ENCODE measurements at places on chromosomes 6 and 20.

- DNase-seq = no peak
Measured at GRCh38 chr20:62692176-62692575, 16.5 kb upstream of the NTSR1 start.

GRCh38 chr20:41234546-41234945 is 83.0 kb downstream of the ZHX3 start:
- no peak for DNase-seq

- no peak for DNase-seq
Measured at GRCh38 chr6:3176562-3177355, 19.4 kb upstream of the TUBB2A start.

GRCh38 chr20:15692570-15692969 is 880.7 kb downstream of the KIF16B start:
- no peak for DNase-seq

DNA sequence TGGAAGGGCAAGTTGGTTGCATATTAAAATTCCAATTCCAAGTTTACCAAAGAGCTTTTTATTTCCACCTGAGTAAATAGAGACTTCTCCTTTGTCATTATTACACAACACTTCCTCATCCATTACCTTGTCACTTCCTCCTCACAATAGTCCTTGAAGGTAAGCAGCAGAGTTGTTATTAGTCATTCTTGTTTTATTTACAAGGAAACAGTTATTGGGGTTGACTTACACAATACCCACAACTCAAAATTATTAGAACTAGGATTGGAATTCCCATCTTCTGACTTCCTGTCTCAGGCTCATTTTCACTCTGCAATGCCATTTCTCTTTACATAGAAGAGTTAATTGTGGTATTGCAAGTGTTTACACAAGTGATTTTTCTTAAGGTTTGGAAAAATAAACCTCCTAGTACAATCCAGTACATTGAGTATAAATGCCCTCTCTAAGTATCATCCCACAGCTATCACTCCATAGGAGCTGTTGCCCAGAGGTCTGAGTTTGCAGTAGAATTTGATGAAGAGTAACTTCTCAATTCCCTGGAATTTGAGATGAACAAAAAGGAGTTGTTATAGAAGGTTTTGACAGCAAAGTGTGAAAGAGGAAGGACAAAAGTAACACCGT is 28.9 kb upstream of the MTRF1L start:
- no peak for DNase-seq

- DNase-seq = peak; percentile 31
Measured at GRCh38 chr6:27757307-27757706, 154.9 kb downstream of the OR2B2 start.

GRCh38 chr6:7728855-7729590 is 3.1 kb downstream of the BMP6 start:
- no peak for DNase-seq

GRCh38 chr6:84773133-84773430 is 8.7 kb upstream of the TBX18 start:
- DNase-seq = no peak

DNA sequence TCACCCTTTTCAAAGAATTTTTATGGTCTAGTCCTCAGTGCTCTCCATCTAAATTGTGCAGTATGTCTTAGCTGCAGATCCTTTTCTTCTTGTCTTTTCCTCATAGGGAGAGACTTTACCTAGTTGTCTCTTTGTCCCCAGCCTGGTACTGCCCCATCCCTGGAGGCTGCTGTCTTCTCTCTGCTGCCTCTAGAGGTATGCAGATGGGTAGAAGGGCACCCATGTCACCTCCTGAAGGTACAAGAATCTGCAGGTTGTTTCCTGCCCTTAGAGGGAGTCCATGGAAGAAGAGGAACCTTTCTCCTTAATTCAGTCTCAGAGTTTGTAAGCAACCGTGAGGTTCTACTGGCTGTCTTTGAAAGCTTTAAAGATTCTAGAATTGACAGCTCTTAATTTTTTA is 39.1 kb downstream of the MCM8 start:
- DNase-seq = no peak

GRCh38 chr20:57570145-57570850 is 9.4 kb downstream of the PCK1 start:
- no peak for DNase-seq

DNA sequence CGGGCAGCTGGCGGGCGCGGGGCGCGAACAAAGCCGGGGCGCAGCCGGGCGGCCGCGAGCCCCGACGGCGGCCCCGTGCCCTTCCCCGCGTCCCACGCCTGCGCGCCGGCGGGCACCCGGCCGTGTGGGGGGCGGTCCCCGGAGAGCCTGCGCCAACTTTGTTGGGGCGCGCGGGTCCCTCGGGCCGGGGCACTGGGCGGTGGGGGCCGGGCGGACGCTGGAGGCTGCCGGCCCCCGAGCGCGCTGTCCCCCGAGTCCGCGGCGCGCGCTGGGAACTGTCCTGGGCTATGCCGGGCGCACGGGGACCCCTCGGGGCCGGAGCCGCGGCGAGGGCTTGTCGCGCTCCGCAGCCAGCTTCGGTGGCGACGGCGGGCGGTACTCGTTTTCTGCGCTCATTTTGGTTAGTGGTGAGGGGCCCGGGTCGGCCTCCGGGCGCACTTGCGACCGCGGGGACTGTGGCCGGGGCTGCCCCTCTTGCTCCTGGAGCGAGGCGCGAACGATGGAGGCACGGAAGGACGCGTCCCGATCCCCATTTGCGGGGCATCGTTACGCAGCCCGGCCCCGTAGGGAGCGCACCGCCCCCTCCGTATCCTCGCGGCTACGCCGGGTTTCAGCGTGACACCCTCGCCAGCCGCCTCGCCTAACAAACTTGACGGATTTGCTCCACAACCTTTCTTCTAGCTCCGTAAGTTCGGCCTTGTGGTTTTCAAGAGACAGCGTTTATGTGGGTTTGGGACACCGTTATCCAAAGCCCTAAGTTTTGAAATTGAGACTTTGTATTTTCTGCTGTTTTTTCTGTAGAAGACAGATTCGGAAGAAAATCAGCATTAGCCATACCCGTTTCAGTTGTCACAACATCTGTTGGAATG is 622 bp downstream of the SS18L1 start:
- DNase-seq = peak; percentile 37

DNA sequence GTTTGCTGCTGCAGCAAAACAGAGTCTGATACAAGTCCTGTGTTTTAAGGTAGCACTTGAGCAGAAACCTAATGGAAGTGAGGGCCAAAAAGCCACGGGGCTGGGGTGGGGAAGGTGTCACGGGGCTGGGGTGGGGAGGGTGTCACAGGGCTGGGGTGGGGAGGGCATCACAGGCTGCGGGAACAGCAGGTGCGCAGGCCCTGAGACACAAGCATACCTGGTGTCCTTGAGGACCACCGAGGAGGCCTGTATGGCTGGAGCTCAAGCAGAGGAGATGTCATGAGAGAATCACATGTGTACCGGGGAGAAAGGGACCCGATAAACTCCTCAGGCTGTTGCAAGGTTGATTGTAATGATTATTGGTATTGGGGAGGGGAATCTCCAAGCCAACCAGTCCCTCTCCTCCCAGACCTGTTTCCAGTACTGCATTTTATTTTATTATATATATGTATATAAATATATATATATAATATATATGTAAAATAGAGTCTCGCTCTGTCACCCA is 13.6 kb upstream of the SPO11 start:
- no peak for DNase-seq

- no peak for DNase-seq
Measured at GRCh38 chr6:21864206-21864605, 270.7 kb downstream of the SOX4 start.

- DNase-seq = no peak
Measured at GRCh38 chr6:75331151-75331550, 46.6 kb upstream of the TMEM30A start.

DNA sequence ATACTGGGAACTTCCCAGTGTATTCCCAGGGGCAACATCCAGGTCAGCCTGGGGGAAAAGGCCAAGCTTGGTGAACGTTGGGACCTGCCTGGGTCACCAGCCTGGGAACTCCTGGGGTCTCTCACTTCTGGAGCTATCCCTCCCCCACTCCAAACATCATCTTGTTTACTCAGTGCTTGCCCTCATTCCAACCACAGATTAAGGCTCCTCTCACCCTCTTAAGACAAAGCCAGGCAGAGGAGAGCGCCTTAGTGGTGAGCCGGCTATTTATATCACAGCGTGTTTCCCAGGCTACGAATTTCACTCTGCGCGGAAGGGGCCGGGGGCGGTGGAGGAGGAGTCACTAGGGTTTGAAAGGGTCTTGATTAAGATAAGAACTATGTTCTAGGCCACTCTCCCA is 12.1 kb downstream of the PRPH2 start:
- DNase-seq = no peak

GRCh38 chr6:168496997-168497331 is 56.0 kb downstream of the SMOC2 start:
- DNase-seq = no peak

DNA sequence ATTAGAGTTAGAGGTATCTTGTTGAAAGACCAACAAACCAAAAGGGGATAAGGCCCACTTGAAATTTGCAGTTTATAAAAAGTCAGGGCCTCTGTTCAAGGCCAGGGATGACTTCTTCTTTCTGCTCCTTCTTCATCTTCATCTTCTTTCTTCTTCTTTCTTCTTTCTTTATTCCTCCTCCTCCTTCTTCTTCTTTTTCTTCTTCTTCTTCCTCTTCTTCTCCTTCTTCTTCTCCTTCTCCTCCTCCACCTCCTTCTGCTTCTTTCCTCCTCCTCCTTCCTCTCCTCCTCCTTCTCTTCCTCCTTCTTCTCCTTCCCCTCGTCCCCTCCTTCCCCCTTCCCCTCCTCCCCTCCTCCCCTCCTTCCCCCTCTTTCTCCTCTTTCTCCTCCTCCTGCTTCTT is 18.4 kb upstream of the ZNF292 start:
- no peak for DNase-seq

GRCh38 chr6:163459536-163459935 is 45.0 kb downstream of the QKI start:
- no peak for DNase-seq

- DNase-seq = no peak
Measured at GRCh38 chr6:41553405-41553999, 7.3 kb downstream of the FOXP4 start.

- DNase-seq = no peak
Measured at GRCh38 chr6:165049362-165049761, 260.0 kb downstream of the C6orf118 start.

DNA sequence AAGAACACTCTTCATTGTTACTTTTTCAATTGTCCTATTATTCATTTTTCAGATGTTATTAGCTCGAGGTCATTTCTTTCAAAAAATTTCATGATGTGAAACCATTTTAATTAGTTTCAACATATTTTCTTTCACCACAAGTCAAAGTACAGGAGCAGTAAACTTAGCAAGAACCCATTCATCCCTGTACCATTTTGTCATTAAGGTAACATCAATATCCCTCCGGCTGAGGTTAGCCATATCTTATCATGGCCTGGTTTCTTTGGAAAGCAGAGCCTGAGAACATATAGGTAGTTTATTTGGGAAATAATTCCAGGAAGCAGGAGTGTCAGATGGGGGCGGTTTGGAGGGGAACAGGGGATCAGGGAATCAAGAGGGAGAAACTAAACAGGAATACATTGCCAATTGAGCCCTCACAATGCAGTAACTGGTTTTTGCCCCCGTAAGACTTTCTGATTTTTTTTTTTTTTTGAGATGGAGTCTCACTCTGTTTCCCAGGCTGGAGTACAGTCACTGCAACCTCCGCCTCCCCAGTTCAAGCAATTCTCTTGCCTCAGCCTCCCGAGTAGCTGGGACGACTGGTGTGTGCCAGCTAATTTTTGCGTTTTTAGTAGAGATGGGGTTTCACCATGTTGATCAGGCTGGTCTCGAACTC is 83.7 kb downstream of the MKKS start:
- DNase-seq = no peak

DNA sequence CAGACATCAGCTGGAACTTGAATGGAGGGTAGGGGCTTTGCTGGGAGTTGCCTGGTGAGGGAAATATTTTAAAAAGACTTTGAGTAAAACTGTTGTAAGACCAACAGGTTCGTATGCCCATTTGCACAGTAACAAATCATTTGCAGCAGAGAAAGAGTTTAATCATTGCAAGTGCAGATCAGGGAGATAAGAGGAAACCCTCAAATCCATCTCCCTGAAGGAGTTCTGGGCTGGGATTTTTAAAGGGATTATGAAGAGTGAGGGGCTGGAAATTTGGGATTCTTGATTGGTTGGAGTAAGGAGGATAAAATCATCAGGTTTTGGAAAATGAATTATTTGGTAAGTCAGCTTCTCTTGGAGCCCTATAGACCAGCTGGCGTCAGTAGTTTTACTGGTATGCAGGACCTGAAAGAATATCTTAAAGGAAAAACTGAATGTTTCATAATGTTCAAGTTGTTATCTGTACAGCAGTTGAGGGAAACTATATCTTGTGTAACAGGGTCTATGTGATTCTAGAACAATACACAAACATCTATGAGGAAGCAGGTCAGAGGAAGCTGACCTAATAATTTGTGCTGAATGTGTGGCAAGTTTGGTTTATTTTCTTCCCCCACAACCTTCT is 295.5 kb downstream of the PLCB1 start:
- DNase-seq = no peak

GRCh38 chr6:31652925-31653724 is 664 bp upstream of the BAG6 start:
- DNase-seq = no peak

- DNase-seq = no peak
Measured at GRCh38 chr6:28968476-28968875, 36.6 kb downstream of the ZNF311 start.

DNA sequence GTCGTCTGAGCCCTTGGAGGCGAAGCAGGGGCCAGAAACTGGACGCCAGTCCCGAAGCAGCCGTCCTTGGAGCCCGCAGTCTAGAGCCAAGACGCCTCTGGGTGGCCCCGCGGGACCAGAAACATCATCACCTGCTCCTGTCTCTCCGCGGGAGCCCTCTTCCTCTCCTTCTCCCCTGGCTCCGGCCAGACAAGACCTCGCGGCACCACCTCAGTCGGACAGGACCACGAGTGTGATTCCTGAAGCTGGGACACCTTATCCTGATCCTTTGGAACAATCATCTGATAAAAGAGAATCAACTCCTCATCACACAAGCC is 416 bp downstream of the RSPH4A start:
- peak; percentile 5 for DNase-seq

DNA sequence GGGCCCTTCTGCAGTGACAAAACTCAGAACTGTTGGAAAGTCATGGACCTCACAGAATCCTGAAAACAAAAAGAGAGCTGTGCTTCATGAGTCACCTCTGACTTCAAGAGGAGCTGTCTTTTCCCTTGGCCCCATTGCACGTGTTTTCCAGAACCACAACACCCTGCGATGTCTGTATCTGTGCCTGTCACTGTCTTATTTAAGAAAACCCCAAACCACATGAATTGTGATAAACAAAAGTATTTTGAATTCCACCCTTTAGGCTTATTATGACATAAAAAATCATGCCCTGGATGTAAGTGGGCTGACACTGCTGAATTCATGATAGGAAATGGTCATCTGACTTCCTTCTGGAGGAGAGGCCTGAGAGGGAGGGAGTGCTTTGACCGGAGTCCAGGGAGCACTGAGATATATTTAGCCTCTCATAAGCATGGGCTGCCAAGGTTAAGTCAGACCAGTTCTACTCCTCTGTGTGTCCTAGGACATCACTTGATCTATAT is 96.4 kb upstream of the DUSP22 start:
- peak; percentile 47 for DNase-seq

- DNase-seq = no peak
Measured at GRCh38 chr20:33668466-33669155, 1.9 kb downstream of the ACTL10 start.

- DNase-seq = no peak
Measured at GRCh38 chr6:2124260-2124709, 121.1 kb downstream of the GMDS start.

GRCh38 chr6:14453712-14454472 is 336.3 kb downstream of the CD83 start:
- DNase-seq = no peak

GRCh38 chr20:24236201-24236600 is 233.2 kb upstream of the SYNDIG1 start:
- no peak for DNase-seq

All from central memory CD4-positive, alpha-beta T cell (primary cell).